ENCODE measurements at places on chromosomes 12 and 14.

- no peak for DNase-seq
Observed at GRCh38 chr12:105740970-105741725, 397.6 kb downstream of the NUAK1 start.

GRCh38 chr14:104930526-104931303 lies 6.0 kb downstream of the PLD4 start:
- DNase-seq = peak; percentile 48

GRCh38 chr14:104356020-104356737 lies 217.8 kb downstream of the KIF26A start:
- DNase-seq = no peak

DNA sequence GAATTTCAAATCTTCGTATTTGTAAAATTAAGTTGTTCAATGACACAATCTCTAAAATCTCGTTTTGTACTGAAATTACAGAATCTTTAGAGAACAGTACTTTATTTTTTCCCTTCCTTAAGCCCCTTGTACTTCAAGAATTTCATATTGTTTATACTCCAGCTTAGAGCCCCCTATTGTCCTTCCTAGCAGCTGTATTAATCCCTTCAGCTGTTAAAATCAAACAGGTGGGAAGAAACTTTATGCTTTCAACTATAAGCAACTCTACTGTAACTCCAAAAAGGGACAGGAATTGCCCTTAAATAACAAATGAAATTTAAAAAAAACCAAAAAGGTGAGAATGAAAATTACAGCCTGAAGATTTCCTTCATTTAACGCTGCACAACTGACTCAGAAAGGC lies 1.7 kb downstream of the NACA start:
- DNase-seq = no peak

DNA sequence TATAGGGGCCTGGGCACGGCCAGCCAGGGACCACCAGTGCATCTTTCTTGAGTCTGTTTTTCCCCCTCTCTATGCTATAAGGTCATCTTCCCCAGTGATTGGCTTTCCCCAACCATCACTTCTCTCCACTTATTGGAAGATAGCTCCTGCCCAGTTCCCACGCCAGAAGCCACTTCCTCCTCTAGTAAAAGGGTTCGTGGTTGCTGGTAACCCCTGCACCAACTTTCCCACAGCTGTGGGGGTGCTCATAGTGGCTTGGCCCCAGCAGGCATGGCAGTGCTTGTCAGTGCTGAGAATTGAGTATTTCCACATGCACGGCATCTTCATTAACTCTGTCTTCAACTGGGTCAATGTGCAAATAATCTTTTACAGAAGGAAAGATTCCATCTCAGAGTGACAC lies 215.4 kb downstream of the FOXN3 start:
- DNase-seq = peak; percentile 44

GRCh38 chr14:55843718-55844403 lies 263.9 kb downstream of the KTN1 start:
- DNase-seq = no peak

GRCh38 chr14:34365309-34365915 lies 96.6 kb downstream of the SPTSSA start:
- no peak for DNase-seq

DNA sequence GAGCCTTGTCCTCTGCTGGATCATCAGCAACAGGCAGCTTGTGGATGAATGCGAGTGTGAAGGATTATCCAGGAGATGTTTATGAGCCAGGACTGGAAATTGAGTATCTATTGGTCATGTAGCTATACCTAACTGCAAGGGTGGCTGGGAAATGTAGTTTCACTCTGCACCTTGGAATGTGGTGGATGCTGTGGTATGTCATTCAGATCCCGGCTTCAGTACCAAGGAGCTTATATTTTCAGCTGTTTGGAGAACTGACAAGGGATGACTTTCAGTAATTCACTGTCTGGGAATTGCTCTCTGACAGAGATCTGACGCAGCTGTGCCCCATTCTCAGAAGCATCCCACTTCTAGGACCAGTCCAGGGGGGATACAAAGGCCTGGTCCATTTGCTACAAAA lies 792.3 kb upstream of the NOVA1 start:
- DNase-seq = no peak

DNA sequence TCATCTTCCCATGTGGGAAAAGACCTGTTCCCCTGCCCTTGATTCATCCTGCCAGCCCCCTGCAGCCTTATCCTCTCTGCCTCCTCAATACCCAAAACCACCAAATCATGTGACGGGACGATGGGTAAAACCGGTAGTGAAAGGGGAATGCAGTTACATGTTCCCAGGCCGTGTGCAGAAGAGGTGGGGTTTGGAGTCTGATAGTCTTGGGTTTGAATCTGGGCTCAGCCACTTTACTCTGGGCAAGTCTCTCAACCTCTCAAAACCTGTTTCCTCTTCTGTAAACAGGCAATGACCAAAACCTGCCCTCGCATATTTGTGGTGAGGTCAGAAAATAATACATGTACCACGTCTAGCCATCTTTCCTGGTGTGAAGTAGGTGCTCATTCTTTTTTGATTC lies 123.0 kb downstream of the PLXNC1 start:
- DNase-seq = no peak

DNA sequence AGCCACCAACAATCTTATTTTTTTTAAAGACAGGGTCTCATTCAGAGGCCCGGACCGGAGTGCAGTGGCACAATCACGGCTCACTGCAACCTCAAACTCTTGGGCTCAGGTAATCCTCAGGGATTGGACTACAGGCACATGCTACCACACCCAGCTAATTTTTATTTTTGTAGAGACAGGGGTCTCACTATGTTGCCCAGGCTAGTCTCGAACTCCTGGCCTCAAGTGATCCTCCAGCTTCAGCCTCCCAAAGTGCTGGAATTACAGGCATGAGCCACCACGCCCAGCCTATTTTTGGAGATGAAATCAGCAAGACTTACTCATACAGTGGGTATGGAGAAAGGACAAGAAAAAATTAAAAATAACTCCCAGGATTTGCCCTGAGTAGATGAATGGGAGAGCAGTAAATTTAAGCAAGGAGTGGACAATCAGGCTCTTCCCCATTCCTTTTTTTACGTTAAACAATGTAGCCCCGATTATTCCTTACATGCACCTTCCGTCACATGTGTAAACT lies 13.2 kb downstream of the FMNL3 start:
- DNase-seq = no peak

GRCh38 chr12:106112145-106112821 lies 26.5 kb downstream of the NUAK1 start:
- DNase-seq = no peak

DNA sequence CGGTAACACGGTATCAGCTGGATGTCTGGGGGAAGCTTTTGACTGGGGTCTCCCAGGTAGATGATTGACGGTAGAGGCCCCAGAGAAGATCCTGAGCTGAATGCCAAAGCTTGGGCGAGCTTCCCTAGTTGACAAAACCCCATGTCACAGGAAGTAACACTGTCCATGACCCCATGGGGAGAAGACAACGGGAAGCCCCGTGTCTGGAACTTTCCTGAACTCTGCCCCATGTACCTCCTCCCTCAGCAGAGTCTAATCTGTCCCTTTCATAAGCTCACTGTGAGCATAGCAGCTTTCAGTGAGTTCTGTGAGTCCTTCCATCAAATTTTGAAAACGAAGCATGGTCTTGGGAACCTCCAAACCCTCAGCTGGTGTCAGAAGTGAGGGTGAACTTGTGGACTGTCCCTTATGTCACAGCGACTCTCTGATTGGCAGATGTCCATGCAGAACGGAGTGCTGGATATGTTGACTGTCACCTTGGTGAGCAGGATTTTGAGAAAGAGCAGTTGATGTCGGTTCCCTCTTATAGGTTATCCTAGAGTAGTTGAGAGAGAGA lies 29.7 kb upstream of the BEGAIN start:
- DNase-seq = no peak

GRCh38 chr12:72368298-72368697 lies 96.1 kb downstream of the TRHDE start:
- no peak for DNase-seq

GRCh38 chr14:105647784-105648608 lies 121.6 kb downstream of the TMEM121 start:
- DNase-seq = no peak

DNA sequence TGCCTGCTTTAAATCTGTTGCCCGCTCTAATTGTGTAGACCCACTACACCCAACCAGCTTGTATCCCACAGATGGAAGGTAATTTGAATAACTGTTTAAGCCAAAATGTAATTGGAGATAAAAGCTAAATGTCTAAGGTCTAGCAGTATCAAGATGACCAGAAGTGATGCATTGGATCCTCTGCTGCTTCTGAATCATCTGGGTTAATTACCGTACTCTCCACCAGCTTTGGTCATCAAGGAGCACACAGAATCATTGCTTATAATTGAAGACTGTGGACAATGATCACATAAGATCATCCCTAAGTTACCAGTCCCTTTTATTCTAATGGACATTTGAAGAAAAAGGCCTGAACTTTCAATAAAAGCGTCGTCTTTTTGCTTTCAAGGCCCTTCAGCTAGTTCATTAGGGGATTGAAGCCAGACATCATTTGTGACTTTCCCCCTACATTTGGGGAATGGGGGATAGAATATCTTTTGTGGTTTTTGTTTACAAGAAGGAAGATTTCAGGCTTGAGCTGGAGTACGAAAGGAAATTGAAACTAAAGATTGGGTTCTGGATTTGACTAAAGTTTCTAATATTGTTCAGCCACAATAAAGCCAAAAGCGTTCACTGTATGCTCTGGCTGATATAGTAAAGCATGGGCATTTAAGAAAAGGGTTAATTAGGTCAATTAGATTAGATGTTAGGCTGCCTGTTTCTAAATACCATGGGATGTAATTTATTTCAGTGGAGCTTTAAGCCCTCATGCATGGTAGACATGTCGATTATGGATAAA lies 123.2 kb downstream of the CHST11 start:
- no peak for DNase-seq

GRCh38 chr12:12372946-12373722 lies 16.3 kb downstream of the BORCS5 start:
- no peak for DNase-seq

GRCh38 chr14:24042746-24043145 lies 9.1 kb upstream of the CARMIL3 start:
- DNase-seq = no peak

DNA sequence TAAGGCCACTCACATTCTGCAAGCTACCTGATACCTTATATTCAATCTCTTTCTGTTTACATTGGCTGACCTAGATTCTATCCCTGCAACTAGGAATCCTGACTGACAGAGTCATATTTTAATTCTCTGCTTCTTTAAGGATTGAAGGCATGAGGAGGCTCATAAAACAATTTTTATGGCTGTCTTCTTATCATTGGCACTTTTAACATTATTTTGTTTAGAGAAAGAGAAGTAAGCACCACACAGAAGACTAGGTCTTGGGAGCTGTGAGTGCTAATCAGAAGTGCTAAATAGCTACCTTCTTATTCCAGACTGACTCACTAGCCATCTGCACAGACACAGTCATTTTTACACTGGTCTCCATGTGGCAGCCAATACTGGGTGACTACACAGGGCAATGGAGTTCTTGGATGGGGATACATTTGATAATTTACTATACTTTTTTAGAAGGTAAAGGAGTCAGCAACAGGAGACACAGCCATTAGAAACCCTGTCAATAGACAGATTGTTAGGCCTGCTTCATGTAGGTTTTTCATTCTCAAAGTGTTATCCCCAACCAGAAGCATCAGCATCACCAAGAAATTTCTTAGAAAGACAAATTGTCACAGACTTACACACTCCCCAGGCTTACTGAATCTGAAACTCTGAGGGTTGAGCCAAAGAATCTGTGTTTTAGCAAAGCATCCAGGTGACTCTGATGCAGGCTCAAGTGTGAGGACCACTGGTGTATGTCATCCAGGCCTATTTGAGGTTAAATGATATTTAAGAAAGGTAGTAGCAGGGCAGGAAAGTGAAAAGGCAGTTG lies 214.1 kb downstream of the DUSP6 start:
- no peak for DNase-seq

DNA sequence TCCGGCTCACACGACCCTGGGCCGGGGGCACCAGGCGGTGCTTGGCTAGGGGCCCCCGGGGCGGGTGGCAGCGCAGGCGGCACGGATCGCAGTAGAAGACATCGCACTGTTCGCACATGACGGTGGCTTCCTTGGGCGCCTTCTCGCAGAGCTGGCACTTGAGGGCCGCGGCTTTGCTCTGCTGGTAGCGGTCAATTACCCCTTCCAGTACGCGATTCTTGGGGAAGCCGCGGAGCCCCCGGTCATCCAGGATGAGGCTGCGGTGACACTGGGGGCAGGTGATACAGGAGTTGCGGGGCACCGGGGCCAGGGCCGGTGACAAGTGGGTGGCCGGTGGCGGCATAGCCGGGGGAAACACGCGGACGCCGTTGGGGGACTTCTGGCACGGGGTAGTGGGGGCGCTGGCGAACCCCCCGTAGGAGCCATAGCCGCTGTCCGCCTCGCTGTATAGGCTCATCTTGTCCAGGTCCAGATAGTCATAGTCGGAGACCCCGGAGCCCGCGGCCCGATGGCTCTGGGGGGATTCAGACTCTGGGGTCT lies 553 bp downstream of the TRIM9 start:
- DNase-seq = peak; percentile 65

DNA sequence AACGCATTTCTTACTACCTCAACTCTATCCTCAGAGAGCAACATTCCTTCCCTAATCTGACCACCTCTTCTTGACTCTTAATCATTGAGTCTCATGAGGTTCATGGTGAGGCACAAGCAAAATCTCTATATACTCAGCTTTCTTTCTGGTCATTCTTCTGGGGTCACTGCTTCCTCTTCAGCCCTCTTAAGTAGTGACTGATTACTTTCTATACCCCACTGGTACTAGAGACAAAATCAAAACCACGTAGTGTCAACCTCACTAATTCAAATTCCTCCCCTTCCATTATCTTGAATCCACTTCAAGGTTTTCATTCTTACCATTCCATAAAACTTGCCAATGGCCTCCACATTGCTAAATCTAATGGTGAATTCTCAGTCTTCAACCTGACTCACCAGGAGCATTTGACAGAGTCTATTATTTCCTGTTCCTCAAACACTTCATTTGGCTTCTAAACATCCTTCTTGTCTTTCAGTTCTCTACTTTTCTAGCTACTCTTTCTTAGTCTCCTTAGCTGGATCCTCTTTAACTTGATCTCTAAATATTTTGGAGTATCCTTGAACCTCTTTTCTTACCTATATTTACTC lies 6.8 kb downstream of the WDHD1 start:
- DNase-seq = no peak
